Fibroblast of skin of scalp (primary cell): ENCODE measurements at places on chromosomes 2 and 18.

DNA sequence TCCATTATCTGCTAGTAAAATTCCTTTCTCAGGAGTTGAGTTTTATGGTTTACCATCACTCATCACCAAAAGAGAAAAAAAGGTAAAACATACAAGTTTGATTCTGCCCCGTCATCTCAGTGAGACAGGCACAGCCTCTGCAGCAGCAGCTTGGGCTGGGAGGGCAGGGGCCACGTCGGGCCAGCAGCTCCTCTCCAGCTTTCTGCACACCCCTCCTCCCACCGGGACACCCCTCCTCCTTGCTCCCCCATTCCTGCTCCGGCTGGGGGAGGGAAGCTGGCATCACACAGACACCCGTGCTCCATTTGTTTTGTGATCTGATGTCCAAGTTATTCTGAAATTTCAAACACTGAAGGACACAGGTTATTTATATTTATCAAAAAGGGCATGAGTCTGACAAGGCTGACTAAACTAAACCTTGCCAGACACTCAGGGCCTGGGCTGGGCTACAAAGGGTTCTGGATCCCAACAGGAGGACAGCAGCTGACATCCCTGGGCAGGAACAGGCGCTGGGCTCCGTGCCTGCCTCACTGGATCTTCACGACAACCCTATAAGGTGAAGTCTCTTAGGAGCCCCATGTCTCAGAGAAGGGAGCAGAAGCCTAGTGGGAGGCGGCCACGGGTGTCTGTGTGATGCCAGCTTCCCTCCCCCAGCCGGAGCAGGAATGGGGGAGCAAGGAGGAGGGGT is 71.4 kb downstream of the HDAC4 start:
- DNase-seq: no peak

- DNase-seq: no peak
Measured at GRCh38 chr2:30248791-30249190, 17.5 kb downstream of the LBH start.

GRCh38 chr18:44781886-44782285 is 101.2 kb downstream of the SETBP1 start:
- peak; percentile 80 for DNase-seq

GRCh38 chr2:16962505-16962904 is 296.9 kb upstream of the CYRIA start:
- no peak for DNase-seq

DNA sequence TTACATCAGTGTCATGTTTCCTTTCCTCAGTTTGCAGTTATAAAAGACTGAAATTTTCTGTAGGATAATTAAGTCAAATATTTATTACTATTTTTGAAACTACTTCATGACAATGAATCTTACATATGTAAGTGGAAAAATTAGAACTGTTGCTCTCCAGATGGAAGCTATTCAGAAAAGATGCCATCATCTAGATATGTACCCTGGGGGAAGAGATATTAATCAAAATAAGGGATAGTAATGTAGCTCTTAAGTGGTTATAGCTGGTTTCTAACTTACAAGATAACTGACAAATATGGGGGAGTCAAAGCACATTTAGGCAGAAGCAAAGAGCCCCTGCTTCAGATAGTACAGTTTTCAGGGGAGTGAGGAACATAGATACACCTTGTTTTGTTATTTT is 38.1 kb upstream of the PAX3 start:
- DNase-seq: no peak

- DNase-seq: no peak
Measured at GRCh38 chr2:26458365-26459042, 19.4 kb downstream of the OTOF start.

- DNase-seq: no peak
Measured at GRCh38 chr2:196954001-196954400, 27.5 kb upstream of the PGAP1 start.

DNA sequence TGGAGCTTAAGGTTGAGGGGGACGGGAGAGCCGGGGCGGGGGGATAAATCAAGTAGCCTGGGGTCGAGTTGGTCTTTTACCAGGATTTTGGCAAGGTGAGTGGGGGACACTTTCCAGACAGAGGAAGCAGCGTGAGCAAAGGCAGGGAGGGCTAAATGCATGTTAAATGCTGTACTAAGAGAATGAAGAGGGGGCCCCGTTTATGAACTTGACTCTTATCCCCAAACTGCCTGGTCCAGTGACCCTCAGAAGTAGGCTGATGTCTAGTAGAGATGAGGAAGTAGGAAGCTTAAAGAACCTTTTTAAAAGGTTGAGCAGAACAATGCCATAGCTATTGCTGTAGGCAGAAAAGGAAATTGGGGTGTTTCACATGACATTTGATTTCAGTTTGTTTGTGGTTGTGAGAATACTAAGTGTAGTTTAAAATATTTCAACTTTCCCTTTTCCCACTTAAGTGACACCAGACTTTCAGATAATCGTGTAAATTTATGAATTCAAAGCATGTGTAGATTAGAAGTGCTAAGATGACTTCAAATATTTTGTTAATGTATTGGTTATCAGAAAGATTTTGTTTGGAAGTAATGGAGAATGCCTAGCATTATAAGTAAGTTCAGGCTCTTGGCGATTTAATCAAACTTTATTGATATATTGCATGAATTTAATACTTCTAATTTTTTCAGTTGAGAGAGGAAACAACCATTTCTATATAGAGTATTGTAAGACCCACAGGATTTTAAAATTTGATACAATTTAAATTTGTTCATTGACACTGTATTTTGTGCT is 1.8 kb downstream of the REL start:
- no peak for DNase-seq

- DNase-seq: peak; percentile 37
Measured at GRCh38 chr18:59570101-59570775, 127.0 kb downstream of the CCBE1 start.

DNA sequence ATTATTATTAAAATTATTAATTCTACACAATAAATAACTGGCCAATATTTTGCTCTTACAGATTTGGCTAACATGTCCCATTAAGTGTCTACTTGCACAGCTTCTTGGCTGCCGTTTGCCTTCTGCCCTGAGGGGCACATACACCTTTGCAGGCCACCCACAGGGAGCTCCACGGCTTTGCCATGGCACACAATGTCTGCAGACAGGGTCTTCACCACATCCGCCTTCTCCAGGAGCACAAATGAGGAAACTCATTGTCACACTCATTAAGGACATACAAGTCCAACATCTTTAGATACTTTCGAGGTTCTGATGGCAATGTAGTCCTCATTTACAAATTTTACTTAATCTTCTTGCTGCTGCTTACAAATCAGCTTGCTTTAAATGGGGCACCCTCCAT is 45.6 kb downstream of the LONRF2 start:
- DNase-seq: no peak

DNA sequence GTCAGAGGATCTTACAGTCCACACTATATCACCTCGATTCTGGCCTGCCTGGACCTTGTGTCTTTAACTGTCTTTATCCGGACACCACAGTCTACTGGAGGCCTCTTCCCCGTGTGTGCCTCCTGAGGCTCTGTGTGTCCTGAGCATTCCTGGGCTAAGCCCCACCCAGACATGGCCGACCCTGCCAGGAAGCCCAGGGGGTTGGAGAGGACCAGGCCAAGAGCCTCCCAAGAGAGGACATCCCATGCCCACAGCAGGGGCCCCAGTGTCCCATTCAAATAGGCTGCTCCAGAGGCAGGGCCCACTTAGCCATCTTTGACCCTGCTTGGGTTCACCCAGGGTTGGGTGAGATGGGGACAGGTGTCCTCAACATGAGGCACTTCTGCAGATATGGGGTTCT is 84.7 kb upstream of the OTOS start:
- no peak for DNase-seq

- DNase-seq: no peak
Measured at GRCh38 chr2:8154270-8154669, 527.6 kb upstream of the ID2 start.

- no peak for DNase-seq
Measured at GRCh38 chr18:497688-498087, 2.8 kb downstream of the COLEC12 start.

- DNase-seq: peak; percentile 20
Measured at GRCh38 chr18:76546088-76546435, 51.0 kb upstream of the ZNF516 start.

- no peak for DNase-seq
Measured at GRCh38 chr18:62987055-62987830, 271.9 kb downstream of the PHLPP1 start.

DNA sequence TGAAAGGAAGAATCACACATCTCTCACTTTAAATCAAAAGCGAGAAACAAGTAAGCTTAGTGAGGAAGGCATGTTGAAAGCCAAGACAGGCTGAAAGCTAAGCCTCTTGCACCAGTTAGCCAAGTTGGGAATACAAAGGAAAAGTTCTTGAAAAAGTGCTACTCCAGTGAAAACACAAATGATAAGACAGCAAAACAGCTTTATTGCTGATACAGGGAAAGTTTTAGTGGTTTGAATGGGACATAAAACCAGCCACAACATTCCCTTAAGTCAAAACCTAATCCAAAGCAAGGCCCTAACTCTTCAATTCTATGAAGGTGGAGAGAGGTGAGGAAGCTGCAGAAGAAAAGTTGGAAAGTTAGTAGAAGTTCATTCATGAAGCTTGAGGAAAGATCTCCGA is 28.0 kb downstream of the LIMS1 start:
- DNase-seq: no peak

DNA sequence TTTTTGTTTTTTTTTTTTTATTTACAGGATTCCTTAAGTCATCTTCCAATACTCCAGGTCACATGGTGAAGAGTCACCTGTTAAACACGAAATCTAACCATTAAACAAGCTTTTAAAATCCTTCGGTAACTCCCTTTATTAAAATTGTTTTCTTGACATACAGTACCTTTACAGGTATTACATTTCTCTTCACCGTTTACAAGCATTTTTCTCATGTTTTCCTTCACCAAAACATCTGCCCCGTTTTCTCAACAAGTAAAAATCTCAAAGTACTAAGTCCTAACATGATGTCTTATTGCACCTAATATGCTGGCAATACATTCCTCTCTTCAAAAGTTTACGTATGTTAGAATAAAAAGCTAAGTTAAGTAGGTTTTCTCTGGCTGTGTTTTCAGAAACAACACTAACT is 1.1 kb downstream of the PUM2 start:
- DNase-seq: no peak

DNA sequence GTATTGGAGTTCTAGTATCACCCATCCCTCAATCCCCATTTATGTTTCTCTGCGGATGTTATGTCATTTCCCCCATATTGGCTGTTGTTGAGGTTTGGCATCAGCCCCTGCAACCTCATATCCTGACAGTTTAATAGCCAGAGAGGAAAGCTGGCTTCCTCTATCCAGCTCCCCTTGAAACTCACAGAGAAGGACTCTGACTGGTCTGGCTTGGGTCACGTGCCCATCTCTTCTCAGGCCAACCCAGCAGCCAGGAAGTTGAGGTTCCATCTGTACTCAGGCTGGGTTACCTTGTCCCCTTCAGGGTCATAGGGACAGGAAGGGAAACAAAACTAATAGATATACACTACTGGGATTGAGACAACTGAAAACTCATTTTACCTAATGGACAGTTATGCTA is 148.0 kb upstream of the SLC14A2 start:
- DNase-seq: no peak

DNA sequence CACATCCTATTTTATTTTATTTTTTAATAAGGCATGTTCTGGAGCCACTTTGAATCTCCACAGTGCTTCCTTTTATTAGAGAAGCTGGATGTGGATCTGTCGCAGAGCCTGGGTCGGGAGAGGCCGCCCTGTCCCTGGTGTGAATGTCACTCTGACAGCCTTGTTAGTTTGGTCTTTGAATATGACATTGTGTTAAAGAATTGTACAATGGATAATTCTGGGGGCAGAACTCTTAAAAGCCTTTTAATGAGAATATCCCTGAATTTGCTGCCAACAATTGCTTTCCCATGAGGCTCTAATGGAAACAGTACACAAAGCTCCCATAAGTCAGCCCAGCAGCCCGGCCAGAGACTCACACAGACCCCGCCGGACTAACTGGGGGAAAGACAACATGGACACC is 82.4 kb downstream of the MTCL1 start:
- DNase-seq: no peak

DNA sequence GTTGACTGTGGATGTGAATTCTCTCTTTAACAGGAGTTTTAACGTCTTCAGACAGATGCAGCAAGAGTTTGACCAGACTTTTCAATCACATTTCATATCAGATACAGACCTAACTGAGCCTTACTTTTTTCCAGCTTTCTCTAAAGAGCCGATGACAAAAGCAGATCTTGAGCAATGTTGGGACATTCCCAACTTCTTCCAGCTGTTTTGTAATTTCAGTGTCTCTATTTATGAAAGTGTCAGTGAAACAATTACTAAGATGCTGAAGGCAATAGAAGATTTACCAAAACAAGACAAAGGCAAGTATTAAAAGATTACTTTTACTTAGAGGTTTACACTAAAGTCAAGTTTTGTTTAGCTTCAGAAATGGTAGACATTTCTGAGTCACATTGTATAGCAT is 30.2 kb upstream of the TYMS start:
- DNase-seq: no peak

GRCh38 chr2:227347117-227347516 is 22.1 kb downstream of the MFF start:
- no peak for DNase-seq

- peak; percentile 49 for DNase-seq
Measured at GRCh38 chr2:239443666-239444567, 43.1 kb upstream of the HDAC4 start.

- DNase-seq: peak; percentile 94
Measured at GRCh38 chr18:11500153-11501122, 109.0 kb upstream of the SLC35G4 start.

GRCh38 chr2:109349503-109350465 is 220.8 kb downstream of the SH3RF3 start:
- no peak for DNase-seq

DNA sequence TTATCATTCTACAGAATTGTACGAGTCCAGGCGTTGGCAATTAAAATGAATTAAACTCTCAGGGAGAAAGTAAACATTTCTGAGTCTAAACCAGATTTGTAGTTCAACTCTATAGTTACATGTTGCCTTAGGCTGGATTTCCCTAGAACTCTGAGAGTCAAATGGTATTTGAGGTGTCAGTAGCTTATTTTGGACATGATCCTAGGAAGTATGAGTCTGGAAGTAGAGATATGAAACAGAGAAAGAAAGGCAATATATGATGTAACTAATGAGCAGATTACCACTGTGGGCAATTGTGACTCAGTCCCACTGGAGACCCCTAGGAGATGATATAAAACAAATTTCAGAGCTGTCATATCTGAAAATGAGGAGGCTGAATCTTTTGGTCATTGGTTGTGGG is 199.1 kb upstream of the UBE2E3 start:
- DNase-seq: peak; percentile 26

- DNase-seq: peak; percentile 72
Measured at GRCh38 chr2:160429248-160430000, 64.2 kb downstream of the RBMS1 start.

- DNase-seq: peak; percentile 54
Measured at GRCh38 chr2:235511187-235511661, 17.4 kb downstream of the AGAP1 start.

DNA sequence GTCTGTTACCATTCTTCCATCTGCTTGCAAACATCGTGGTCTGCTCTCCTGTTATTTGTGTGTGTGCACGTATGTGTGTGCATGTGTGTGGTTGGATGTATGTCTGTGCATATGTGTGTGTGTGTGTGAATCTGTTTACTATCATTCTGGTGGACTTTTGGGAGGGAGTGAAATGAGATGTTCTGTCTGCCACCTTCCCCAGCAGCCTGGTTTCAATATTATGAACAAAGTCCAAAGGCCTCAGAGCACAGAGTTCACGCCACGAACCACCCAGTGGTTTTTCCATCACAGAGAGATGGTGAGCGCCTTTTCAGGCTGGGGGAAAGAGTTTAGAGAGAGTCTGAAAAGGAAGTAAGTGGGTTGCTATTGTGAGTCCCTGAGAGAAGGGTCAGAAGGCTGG is 67.1 kb upstream of the YWHAQ start:
- no peak for DNase-seq
